Activated effector memory CD4-positive, alpha-beta T cell treated with anti-CD3 and anti-CD28 coated beads, Interleukin-2, amount 50 U/mL, for 16 hours (primary cell): ENCODE measurements at places on chromosomes 2 and 18.

DNA sequence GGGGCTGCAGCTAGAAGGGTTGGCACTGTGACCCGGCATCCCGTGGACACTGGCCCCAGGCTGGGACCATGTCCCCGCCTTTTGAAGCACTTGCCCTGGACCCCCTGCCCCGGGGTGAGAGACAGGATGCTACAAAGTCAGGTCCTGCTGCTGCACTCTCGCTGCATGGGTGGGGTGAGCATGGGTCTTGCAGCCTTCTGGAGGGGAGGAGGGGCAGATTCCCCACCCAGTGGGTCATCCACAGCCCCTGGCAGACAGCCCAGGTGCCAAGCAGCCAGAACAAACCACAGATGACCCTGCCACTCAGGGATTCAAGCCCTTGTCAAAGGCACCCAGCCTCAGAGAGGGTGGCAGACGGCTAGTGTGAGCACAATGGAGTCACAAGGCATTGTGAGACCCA is 5.7 kb upstream of the NMUR1 start:
- DNase-seq = no peak

DNA sequence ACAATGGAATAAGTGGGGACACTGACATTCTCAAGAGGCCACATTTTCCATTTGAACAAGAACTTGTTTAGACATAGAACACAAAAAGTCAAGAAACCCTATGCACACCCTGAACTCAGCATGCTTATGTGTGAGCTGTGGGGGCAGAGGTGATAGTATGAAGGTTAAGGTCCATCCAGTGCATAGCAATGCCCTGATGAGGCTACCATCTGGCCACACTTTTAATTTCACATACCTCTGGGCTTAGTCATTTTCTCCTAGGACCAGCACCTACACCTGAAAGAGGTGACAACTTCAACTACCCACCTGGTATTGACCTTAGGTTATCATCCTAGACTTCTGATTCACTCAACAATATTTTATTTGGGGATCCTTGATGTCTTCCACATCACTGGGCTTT is 139.8 kb downstream of the PIK3C3 start:
- no peak for DNase-seq

GRCh38 chr2:60512062-60512622 is 41.3 kb downstream of the BCL11A start:
- DNase-seq = no peak

- no peak for DNase-seq
These were observed 310.9 kb downstream of the DLGAP1 start for GRCh38 chr18:4144201-4144600.

DNA sequence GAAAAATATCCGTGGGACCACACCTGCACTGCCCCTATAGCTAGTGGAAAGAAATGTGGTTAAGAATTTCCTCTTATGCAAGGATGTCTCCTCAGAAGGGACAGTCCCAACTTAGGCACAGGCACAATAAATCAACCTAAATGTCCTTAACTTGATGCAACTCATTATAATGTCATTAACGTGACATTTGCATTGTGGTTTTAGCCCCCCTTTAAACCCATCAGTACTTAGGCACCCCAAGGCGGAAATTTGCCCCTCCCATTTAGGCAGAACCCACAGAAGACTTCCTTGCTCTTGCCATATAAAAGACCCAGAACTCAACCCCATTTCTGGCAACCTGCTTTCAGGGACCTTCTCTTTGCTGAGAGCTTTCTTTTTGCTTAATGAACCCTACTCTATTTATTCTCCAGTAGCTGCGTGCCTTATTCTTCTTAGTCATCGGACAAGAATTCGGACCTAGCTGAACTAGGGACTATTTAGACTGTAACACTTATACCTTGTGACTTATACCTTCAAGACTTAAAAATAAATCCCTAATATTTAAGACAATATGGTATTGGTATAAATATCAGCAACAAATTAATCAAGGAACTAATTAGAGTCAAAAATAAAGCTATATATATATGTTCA is 1281.6 kb upstream of the TMEFF2 start:
- no peak for DNase-seq

GRCh38 chr2:63667132-63667700 is 78.5 kb downstream of the MDH1 start:
- DNase-seq = no peak

DNA sequence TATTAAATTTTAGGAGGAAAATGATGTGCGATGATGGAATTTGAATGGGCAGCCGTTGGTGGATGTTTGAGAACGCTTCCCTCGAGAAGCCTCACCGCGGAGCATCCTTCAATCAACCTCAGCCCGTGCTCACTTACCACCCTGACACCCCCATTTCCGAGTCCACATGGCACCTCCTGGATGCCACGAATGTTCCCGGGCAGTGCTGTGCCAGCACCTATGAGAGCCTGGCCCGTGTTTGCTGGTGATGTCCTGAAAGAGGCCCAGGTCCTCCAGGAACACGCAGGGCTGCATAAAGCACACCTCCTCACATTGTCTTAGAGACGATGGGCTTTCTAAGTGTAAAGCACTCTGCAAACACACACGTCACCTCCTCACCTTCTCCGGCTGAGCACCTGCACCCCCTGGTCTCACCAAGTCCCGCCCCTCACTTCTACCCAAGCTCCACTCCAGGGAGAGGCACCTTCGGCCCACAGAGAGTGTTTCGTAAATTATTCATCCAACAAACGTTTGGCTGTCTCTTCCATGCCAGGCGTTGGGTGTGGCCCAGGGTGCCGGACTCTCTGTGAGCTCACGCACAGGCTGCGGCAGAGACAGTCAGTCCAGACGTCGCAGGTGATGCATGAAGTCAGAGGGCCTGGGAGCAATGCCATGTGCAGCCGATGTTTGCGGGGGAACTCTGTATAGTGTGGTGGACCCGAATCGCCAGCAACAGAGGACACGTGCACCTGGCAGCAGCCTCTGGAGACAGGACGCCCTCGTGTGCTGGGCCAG is 150.0 kb downstream of the TPO start:
- no peak for DNase-seq

GRCh38 chr18:2089396-2089795 is 481.9 kb downstream of the METTL4 start:
- no peak for DNase-seq

DNA sequence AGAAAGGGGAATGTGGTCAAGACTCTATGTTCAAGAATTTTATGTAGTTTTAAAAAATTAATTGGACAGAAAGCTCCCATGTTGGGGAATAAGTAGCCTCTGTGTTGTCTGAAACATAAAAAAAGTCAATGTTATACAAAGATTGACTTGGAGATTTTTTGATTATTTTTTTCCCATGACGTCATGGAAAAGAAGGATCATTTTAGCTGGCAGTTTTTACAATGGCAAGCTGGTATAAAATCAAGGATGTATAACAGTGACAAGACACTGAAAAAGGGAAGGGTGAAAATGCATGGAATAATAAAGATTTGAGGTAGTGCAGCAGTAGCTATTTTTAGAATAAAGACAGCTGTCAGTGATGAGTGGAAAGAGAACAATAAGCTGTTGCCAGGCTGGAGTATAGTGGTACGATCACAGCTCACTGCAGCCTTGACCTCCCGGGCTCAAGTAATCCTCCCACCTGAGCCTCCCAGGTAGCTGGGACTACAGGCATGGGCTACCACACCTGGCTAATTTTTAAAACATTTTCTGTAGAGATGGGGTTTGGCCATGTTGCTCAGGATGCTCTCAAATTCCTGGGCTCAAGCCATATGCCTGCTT is 9.2 kb downstream of the SLC39A10 start:
- no peak for DNase-seq

DNA sequence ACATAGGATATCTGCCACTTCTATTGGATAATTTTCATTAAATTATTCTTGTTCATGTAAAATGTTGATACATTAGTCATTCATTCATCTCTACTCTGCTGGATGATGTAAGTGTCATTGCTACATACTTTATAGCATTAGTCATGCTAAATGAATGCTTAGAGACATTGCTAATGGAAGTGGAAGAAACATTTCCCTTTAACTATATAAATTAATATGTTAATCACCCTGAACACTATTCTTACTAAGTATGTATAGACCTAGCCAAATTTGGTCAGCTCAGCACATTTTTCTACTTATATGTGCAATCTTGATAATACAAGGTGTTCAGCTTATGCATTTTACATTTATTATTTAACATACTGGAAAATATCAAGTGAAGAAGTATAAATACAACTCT is 160.2 kb downstream of the DPP4 start:
- no peak for DNase-seq

GRCh38 chr2:232993231-232993821 is 19.7 kb downstream of the NGEF start:
- DNase-seq = no peak

DNA sequence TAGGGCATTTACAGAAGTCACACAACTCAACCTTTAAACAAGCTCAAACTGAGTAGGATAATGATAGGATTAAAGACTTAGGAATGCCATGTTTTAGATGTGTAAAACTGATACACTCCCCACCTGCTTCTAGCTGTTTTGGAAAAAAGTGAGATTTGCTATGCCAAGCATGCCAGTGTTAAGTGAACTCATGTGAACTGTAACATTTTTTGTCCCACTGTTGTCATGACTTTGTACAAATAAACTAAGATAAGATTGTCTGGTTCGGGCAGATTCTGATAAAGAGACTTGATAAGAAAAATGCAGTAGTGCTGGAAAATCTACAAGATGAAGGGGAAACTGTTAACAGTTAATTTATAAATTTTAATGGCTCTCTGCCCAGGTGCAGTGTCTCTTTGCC is 66.5 kb downstream of the GLS start:
- DNase-seq = no peak

- DNase-seq = no peak
These were observed 200.4 kb downstream of the TSN start for GRCh38 chr2:121955872-121956271.

DNA sequence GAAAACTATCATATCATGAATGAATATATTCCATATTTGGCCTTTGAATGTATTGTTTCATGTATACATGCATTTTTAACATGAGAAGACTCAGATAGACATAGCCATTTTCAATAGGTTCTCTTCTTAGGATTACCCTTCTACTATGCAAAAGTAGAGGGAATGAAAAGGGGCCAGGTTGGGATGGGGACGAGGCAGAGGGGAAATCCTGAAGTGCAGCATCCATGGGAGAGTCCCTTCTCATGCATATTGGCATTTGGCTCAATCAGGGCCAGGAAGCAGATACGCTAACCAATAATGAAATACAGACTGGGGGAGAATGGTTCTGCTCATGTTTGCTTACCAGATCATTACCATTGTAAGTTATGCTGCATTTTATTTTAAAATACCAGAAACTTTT is 475.8 kb downstream of the STK39 start:
- no peak for DNase-seq

DNA sequence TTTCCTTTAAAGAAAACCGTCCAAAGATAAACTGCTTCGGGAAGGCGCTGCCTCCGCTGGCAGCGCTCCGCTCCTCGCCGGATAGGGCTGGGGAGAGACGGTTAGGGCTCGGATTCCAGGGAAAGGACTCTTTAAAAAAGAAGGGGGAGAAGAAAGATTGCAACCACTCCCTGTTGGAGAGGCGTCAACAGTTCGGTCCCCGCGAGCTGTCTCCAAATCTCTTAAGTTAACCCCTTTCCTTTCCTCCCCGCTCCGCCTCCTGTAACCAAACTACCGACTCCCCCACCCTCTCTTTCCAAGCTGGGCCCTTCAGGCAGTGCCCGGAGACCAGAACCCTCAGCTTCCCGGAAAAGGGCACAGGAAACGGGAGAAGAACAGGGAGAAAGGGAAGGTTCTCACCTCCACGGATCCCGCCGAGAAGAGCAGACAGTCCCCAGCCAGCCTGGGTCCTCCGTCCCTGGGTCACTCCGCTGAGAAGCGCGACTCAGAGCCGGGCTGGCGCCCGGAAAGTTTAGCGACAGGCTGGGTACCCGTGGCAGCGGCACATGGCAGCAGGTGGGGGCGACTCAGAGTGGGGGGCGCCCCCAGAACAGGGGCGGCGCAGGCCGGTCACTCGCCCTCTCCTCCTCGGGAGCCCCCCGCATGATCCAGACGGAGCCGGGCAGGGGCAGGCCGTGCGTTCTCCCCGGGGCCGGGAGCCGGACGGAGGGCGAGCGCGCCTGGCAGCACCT is 675 bp downstream of the FZD5 start:
- no peak for DNase-seq

- DNase-seq = no peak
These were observed 79.1 kb downstream of the FAM168B start for GRCh38 chr2:131014141-131014540.

- DNase-seq = no peak
These were observed 26.9 kb downstream of the SDC1 start for GRCh38 chr2:20198001-20198400.

DNA sequence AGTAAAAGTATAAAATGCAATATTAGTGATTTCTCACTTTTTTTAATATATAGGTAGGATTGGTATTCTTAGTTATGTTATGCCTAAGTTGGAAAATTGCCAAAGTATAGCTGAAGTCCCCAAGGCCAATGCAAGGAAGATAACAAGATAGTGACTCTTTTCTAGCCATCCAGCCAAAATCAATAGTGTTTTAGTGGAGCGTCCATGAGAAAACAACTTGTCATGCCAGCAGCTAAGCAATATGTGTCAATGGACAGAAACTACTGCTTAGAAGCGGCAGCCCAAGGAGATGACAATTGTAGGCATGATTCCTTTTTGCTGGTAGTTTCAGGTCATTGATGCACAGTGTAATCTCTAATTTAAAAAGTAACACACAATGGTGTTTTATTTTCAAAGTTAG is 1444.6 kb downstream of the SUCLG1 start:
- no peak for DNase-seq

DNA sequence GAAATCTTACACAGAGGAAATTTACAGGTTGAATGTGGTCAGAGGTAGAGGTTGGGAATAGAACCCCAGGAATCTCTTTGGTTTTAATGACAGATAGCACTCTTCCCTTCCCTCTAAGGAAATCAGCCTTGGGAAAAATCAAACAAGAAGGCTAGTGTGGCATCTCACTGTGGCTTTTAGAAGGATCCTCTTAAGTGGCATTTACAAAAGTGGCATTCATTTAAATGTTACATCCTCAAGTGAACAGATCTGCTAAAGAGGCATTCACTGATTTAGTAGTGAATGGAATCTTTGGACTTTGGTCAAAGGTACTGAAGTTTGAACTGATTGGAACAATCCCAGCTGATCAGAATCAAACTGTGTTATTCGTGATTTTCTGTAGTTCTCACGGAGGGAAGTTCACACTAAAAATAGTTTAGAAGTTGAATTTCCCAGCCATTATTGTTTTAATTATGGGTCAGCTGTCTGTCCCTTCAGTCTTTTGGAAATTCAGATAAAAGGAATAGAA is 136.5 kb upstream of the FN1 start:
- no peak for DNase-seq

GRCh38 chr2:64249426-64249825 is 105.2 kb upstream of the PELI1 start:
- DNase-seq = no peak

DNA sequence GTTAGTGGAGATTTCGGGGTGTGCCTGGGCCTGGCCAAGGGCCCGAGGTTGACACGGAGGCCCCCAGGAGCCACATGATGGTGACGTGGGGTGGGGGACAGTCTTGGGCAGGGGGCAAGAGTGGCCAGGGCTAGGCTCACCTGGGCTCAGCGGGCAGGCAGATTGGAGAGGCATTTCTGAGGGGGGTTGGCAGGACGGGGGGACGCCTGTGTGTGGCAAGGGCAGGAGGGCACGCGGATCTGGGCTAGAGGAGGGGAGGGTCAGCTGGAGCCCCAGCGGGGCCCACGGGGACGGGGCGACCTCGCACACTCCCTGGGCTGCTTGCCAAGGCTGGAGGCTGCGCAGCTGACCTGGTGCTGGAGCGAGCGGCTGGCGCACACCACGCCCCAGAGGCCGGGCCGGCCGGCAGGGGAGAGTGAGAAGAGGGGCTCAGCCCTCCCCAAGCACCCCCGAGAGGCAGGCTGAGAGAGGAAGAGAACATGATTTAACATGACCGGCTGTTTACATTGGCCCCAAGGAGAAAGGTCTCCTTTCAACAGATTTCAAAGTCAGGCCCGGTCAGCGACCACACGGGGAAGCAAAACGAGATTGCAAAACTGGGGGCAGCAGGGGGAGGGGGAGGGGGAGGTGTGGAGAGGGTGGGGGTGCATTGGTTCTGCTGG is 38.0 kb upstream of the SNED1 start:
- no peak for DNase-seq
